ENCODE measurements at places on chromosomes 3 and 15. TPM values are rescaled to one million over a fixed set of nuclear protein-coding genes. Genes with fewer than 3 reads are reported as not detected.

GRCh38 chr15:89835176-89835564 is 20.5 kb upstream of the ANPEP start:
- no peak for DNase-seq

GRCh38 chr15:85393210-85393609 is 12.8 kb downstream of the AKAP13 start:
- DNase-seq, result no peak

TMEM40 gene
- total RNA-seq, result 0.54 TPM

GRCh38 chr3:176906046-176906905 is 291.0 kb downstream of the TBL1XR1 start:
- no peak for DNase-seq

FAM43A gene
- total RNA-seq, result 33.9 TPM

SMCO1 gene
- 28.7 TPM for total RNA-seq
